ENCODE measurements at places on chromosomes 5 and 9.
A peak's percentile ranks its signal among the peaks of the same experiment; 100 is the strongest.

GRCh38 chr5:169302491-169303118 is 1.7 kb upstream of the SLIT3 start:
- peak; percentile 53 for DNase-seq

DNA sequence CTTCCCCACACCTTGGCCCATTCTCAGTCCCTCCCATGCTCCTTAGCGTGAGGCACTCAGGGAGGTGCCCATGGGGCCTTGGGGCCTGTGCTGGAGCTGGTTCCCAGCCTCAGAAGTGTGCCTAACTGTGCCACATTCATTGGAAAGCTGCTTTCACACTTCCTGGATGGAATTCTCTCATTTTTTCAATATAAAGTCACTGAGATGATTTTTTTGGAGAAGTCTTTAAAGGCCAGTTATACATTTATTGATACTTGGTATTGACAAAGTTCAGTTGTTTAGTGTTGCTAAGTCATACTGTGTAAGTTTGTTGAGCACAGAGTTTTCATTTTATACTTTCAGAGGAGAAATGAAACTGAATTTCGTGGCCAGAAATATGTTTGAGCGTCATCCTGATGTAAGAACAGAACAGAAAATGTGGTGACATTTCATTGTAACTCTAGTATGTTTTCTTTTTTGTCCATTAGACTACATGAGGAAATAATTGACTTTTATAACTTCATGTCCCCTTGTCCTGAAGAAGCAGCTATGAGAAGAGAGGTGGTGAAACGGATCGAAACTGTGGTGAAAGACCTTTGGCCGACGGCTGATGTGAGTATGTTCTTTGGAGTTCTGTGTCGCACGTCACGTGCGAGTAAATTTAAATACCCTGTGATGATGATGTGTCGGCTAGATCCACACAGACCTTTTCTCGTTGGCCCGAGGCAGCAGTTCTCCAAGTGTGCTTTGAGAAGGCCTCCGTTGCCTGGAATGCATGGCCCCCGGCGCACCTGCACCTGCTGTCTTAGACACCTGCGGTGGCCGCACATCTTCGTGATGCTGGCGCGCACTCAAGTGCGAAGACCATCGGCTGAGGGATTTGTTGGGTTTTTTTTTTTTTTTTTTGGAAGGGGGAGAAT is 24.1 kb downstream of the TENT4A start:
- no peak for DNase-seq

GRCh38 chr5:74037321-74037720 is 411.3 kb downstream of the ARHGEF28 start:
- DNase-seq, result no peak

DNA sequence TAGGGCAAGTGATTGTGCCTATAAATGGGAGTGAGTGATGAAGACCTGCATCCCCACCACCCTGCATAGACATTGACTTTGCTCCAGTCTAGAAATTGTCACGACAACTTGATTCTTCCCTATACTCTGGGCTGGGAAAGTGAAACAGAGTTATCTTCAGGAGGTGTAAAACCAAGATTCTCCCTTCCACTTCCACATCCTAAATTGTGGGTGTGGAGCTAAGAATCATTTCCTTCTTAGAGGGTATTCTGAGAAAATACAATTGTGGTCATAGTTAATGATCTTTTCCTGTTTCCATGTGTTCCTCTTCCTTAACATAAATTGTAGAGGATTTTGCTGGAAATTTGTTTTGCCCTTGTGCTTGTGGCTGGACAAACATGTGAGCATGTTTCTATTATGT is 96.8 kb upstream of the PJA2 start:
- no peak for DNase-seq

DNA sequence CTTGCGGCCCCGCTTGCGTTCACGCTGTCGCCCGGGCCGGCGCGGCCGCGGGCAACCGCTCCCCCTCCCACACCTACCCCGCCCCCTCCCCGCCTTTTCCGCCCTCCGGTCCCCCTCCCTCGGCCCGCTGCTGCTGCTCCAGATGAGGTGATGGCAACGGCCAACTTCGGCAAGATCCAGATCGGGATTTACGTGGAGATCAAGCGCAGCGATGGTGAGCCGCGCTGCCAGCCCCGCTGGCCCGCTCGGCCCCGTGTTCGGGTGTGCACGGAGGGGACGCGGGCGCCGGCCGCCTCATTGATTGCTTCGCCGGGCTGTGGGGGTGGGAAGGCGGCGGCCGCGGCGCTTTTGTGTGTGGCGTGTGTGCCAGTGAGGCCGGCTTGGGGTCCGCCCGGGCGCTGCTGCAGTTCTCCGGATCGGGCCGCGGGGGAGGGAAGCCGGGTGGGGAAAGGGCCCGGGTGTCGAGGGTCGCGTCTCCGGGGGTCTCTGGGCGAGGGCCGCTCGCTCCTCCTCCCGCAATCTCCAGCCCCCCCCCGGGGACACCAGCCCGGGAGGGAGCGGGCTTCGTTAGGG is 403 bp downstream of the KIF2A start:
- peak; percentile 39 for DNase-seq

DNA sequence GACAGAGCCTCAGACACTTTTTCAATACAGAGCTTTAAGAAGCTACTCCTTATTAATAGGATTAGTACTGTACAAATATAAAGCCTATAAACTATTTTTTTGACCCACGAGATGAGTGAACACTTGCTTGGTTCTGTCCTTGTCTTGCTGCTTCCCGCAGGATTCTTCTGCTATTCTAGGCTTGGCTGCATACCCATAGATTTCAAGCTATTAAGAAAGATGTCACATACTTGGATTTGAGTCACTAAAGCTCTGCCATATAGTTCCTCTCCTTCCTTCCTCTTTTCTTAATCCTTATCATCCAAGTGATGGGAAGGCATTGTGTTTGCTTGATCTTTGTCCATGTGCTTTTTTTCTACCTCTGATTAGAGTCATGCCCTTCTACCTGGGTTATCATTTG is 361.2 kb upstream of the TRPC7 start:
- no peak for DNase-seq

All from NCI-H187 (cell line).